ENCODE measurements at places on chromosomes 5 and 9.

DNA sequence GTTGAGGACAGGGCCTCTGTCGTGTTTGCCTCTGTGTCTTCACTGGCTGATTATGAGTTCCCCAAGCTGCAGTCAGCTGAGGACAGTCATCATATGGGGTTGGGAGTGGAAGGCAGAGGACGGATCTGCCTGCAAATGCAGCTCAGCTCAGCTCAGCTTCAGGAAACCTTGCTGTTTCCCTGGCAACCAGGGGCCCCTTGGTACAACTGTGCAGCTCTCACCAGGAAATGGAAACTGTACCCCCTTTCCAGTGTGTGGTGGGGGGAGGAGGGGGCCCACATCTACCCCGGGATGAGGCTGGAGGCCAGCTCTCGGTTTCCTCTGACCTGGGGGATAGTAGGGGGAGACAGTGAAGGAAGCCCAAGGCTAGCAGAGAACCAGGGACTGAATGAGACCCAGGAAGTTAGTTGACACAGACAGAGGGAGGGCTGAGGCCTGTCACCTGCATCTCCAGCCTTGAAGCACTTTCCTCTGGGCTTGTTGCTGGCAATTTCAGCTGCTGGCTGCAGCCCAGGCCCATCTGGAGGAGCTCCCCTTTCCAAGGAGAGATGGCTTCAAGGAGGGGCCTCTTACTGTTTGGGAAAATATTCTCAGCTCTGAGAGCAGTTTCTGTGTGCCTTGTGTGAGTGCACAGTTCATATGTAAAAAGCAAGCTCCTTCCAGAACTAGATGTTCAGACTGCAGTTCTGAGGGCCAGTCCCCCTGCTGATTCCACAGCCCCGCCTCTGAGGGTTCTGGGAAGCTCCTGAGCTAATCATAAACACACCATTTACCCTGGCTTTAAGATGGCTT is 6.9 kb downstream of the ANXA6 start:
- DNase-seq: peak; percentile 25

GRCh38 chr5:11076945-11077613 is 316.0 kb upstream of the DAP start:
- no peak for DNase-seq

DNA sequence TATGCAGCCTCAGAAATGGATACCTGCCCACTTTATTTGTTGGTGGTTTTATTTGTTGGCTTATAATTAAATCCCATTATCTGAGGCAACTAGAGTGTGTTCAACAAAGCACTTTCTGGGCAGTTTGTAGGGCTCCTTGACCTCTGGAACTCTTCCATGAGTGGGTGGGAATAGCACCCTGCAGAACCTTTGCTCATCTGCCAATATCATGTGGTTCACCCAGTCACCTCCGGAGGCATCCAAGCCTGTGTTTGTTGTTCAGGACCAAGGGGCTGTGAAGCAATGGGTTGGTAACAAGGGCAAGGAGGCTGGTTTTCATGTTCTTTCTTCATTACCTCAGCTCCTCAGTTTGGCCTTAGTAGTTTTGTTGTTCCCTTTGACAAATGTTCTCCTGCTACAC is 314.0 kb downstream of the NDUFS4 start:
- DNase-seq: peak; percentile 3

GRCh38 chr5:143543358-143544255 is 140.1 kb upstream of the NR3C1 start:
- peak; percentile 80 for DNase-seq

- no peak for DNase-seq
Observed at GRCh38 chr5:170571875-170572852, 68.3 kb downstream of the KCNIP1 start.

- no peak for DNase-seq
Observed at GRCh38 chr5:10400411-10400810, 41.3 kb upstream of the ROPN1L start.

DNA sequence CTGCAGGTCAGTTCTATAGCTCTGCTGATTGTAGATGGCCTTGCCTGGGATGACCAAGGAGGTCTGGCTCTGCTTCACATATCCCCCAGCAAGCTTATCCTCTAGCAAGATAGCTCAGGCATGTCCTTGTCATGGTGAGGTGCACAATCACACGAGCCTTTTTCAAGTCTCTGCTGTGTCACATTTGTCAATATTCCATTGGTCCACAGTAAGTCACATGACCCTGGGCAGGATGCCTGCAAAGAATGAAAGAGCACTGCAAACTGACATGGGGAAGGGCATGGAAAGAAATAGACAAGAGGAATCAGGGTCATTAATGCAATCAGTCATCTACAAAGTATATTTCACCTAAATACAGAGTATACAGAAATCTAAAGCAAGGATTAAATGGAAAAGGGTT is 142.0 kb downstream of the RORB start:
- DNase-seq: no peak

- DNase-seq: no peak
Observed at GRCh38 chr5:110115503-110115902, 425.8 kb downstream of the MAN2A1 start.

DNA sequence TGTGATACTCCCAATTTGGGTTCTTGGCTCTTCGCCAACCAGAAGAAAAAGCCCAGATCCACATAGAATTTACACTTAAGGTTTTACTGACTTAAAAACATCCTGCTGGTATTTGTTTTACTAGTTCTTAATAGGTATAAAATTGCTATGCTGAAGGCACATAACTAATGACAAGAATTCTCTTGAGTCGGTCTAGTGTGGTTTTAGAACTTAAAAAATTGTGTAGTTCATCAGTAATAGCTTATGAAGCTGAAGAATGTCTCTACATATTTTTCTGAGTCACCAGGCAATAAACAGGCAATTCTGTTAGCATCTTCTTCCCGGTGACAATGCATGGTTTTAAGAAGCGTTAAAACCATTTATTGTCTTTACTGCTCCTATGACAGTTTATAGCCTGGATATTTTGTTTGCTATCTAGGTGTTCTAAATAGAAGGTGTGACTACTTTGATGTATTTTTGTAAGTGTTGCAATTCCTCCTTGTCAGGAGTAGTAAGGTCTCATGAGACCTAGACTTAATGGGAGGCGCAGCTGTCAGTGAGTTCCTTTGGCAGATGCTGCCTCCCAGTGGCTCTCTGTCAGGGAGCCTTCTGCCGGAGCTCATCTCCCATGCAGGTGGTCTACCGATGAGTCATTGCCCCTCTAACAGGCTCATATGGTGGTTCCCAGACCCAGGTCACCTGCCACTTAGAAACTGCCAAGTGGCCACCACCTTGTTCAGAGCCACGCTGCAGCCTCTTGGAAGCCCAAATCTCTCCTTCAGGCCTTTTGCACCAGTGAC is 173.8 kb downstream of the MAST4 start:
- DNase-seq: peak; percentile 13

DNA sequence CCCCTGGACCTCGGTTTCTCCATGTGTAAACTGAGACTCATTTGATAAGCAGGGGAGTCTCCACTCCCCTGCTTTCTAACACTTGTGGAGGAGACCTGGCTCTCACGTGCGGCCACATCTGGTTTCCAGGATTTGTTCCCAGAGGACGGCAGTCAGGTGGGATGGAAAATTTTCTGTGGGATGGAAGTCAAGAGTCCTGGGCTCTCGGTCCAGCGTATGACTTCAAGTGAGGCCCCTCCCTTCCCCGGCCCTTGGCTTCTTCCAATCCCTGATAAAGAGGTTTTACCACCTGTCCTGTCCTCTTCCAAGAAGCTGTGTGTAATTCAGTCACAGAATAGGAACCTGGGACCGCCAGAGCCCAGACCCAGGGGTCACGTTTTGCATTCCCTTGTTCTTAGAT is 35.0 kb downstream of the TMOD1 start:
- DNase-seq: no peak

DNA sequence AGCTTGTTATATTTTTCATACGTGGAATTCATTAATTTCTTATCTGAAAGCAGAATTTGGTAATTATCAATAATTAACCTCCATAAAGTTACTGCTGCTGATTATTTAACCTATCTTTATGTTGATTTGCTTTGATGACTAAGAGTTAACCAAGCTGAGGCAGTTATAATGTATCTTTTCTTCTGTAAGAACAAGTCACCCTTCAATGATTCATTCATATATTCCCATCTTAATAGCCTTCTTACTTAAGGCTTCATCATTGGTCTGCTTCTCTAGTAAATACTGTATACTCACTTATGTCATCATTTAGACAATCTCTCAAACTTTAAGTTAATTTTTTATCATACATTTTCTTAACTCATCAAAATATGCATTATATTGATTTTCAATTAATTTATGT is 592.2 kb downstream of the ANXA1 start:
- no peak for DNase-seq

DNA sequence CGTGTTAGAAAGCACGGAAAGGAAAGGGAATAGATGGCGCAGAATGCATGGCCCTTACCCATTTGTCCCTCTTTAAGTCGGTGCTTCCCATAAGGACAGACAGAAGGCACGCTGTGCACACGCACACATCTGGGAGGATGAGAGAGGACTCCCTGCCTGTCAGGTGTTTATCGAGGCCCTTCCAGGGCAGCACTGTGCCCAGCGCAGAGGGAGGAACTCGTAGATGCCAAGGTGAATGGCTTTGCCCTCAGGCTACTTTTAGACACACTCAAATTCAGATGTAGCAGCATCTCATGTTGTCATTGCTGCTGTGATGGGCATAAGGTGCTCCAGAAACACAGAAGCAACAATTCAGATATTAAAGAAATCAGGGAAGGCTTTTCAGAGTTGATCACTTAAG is 70.2 kb upstream of the CTSL start:
- no peak for DNase-seq

DNA sequence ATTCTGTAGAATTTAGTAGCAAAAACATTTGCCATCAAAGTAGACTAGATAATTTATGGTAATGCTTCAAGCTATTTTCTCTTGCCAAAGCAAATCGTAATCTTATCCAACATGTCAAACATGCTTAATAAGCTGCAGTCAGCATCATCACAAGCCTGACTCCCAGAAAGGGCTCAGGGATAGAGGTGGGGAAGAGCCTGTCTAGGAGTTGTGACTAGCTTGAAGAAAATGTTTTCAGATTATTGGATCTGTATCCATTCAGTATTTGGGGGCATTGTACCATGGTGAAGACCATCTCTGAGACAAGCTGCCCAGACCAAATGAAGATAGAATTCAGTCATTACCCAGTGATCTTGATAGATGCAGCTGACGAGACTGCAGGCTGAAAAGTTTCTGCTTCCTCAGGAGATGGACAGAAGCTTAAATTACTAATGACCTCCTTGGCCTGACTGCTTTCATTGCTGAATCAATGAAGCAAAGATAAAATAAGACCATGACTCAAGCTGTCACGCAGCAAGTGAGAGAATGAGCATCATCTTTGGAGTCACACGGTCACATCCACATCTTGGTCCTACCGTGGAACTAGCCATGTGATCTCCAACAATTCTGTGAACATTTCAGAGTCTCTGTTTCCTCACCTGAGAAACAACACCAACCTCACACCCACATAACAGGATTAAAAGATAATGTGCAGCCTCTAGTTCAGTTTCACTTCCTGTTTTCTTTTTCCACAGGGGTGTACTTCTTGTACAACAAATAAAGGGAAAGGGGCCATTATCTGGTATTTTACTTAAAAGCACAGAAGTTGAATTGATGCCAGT is 9.4 kb downstream of the ERAP2 start:
- DNase-seq: no peak

DNA sequence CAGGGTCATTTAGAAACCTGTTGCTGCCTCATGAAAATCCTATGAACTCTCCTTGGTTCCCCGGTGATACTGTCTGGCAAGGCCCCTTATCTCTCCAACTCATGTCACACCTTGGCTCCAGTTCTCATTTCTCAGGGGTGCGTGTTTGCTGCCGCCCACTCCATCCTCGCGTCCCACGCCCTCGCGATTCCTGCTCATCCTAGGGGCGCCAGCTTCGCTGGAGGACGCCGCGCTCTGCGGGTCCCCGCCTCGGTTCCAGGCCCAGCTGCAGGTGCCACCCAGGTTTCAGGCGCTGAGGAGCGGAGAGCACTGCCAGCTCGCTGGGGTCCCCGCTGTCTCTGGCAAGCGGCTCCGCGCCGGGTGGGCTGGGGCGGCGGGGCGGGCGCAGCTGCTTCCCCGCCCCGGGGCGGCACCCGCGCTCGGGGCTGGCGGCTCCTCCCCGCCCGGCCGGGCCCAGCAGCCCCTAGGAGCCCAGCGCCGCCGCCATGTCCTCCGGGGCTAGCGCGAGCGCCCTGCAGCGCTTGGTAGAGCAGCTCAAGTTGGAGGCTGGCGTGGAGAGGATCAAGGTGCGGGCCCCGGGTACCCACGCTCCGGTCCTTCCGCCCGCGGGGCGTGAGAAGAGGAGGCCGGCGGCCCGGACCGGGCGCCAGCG is at the start of gene GNG10:
Gene GNG10, plus strand, starts transcription at position 456 of the 652 bp plus-strand sequence. Its CDS starts 30 bp downstream, at position 486.
- DNase-seq: peak; percentile 71

GRCh38 chr9:5073701-5074100 is 88.6 kb downstream of the JAK2 start:
- no peak for DNase-seq

DNA sequence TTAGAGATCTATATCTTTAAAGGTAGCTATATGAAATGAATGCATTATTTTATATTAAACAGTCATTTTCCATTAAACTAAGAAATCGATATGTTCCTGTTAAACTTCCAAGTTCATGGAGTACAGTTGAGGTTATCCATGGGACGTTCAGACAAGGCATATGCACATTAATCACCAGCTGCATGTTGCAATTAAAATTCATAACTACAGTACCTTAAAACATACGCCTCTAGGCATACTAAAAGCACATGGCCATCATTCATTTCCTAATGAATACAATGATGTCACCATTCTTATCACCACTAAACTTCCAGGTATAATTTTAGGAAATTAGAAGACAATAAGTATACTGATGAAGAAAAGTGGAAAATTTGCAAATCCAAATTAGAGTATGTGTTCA is 174.3 kb downstream of the CDH12 start:
- DNase-seq: no peak

DNA sequence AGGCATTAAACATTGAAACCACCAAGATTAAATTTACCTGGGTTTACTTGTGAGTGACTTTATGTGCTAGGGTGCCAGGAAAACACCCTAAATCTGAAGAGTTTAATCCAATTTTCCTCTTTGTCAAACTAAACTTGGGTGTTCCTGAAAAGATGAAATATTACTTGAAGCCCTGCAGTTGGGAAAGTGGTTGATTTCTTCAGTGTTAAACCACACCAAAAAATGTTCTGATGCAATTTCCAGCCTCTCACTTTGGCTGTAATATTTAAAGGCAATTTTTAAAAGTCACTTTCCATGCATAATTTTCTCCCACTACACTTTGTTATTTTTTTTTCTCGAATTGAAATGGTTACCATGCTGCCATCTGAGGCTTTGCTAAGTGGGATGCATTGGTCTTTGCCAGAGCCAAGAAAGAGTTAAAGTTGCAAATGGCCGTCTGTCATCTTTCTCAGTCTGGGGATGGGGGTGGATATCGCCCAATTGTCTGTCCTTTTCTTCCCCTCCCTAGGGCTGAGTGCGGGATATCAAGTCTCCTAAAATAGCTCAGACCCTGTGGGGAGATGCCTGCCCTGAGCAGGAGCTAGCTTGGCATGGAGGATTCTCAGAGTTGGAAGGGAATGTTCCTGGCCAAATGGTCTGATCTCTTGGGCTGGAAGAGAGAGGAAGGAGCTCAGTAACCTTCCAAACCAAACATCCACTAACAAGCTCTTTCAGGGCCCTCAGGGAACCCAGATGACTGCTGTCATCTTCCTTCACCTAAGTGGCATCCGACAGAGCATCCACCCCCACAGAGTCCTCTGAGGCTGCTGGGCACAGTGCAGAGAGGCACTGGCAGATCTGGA is 13.6 kb upstream of the SHB start:
- no peak for DNase-seq

All from fibroblast of skin of back (primary cell).